Effector memory CD4-positive, alpha-beta T cell (primary cell): ENCODE measurements at places on chromosomes 11 and 22.

DNA sequence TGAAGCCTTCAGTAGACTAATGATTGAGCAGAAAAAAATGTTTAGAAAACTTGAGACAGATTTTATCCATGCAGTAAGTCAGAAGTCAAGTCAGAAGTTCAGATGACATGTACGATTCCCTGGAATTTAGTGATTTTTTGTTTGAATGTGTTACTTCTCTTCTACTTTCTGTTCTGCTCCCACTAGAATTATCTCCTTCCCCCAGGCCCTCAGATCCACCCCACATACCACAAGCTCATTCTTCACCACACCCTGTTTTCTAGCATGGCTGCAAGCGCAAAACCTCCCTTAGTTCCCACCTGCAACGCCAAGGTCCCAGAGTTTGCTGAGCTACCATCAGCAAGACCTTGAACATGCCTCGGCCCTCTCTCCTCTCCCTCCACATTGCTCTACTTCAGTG lies 64.1 kb downstream of the KCNJ1 start:
- no peak for DNase-seq

- no peak for DNase-seq
Observed at GRCh38 chr11:62140304-62141110, 16.7 kb downstream of the INCENP start.

- DNase-seq, result no peak
Observed at GRCh38 chr11:14835496-14836492, 56.2 kb downstream of the CYP2R1 start.

DNA sequence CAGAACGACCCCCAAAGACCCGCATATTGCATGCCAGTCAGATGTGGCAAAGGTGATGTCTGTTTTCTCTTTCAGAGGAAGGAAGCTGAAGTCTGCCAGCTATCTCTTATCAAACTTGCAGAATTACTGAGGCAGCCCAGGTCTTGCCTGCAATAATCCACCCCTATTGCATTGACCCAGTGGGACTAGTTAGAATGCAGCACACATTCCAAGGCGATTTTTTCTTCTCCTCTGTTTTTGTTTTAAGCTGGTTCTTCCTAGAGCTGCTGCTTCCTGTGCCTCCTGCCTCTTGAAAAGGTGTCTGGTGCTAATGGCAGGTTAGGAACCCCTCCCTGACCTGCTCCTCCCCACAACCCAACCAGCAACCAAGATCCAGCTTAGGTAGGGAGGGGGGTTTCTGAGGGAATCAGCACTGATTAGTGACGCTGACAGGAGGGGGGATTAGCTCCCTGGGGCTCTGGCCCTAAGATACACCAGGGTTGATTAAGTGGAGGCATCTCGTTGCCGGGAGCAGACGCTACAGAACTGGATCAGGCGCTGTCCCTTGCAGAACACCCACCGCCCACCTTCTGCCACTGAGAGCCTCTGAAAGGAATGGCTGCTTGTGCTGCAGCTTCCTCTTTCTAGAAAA lies 2.8 kb downstream of the NTM start:
- no peak for DNase-seq

GRCh38 chr22:34380532-34380931 lies 460.3 kb upstream of the LARGE1 start:
- no peak for DNase-seq

DNA sequence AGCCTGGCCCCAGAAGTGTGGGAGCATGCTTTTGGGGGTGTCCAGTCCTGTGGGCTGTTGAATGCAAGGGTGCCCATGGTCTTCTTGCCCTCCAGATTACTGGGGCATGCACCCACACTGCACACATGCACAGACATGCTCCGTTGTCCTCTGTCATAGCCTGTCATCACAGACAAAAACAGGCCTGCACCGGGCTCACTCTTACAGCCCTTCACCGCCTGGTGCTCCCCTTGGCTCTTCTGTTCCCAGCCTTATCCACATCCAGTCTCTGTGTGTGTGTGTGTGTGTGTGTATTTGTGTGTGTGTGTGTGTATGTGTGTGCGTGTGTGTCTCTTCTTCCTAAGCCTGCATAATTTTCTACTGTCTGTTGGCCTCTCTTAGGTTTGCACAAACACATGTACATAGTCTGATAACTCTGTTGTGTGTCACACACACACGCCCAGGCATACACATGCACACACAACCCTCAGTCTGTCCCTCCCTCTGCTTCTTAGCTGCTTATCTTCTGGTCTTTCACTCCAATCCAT lies 23.4 kb upstream of the NECTIN1 start:
- no peak for DNase-seq

DNA sequence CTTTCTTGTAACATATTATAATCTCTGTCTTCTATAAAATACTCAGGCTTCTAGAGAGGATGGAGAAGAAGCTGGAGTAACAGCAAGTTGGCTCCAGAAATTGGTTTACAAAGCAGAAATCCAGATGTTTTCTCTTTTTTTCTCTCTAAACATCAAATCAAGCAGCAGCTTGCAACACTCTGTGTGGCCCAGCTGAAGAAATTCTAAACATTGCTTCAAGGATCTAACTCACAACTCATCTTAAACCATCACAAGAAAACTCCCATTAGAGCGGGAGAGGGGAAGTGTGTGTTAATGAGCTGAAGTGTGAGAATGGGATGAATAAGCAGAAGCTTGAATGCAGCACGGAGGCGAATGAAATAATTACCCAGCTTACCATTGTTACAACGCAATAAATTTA lies 146.5 kb downstream of the OPCML start:
- no peak for DNase-seq

DNA sequence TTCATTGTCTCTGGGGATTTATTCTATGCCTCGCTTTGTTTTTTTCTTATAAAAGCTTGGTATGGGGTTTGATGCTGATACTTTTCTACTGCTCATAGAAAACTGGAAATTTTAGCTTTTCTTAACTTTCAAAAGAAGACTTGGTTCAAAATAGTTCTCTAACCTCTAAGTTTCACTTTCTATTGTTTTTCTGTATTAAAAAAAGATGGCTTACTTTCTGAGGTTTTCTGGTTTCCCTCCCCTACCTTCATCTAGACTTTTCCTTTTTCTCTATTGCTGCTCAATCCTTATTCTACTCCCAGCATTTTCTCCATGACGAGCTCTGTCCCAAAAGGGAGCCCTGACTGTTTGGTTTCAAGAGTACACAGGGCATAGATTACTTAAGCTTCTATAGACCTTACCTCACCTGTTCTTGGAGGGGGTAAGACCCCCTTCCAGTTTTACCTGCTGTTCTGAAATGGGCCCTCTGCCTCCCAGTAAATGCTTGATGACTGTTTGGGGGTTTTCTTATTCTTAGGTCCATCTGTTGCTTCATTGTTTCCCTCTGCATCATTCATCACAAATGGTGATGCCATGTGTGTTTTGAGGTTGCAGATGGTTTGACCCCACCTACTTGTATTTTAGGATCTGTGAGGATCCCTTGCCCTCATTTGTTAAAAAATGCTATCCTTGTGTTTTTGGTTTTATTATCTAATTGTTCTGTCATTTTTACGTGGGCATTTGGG lies 29.5 kb downstream of the DNHD1 start:
- no peak for DNase-seq

GRCh38 chr11:11243590-11244469 lies 109.2 kb downstream of the CSNK2A3 start:
- DNase-seq, result peak; percentile 2

GRCh38 chr22:39223091-39223710 lies 21.6 kb downstream of the PDGFB start:
- DNase-seq, result no peak

DNA sequence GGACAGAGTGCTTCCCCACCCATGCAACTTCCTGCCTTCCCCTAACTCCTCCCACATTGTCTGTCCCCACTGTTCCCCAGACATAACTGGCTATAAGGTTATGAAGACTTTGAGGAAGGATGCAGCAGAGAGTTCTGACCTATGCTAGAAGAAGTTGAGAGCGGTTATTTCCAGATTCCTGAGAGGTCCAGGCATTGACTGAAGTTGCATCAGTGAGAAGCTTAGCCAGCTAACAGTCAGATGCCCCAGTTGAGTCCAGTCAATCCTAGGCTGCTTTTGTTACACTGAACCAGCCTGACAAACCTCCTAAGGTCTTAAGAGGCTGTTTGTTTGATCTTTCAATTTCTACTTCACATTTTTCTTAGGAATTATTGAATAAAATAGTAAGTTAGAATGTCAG lies 937.9 kb upstream of the CCDC90B start:
- no peak for DNase-seq

GRCh38 chr11:11982461-11982860 lies 26.0 kb downstream of the DKK3 start:
- no peak for DNase-seq

DNA sequence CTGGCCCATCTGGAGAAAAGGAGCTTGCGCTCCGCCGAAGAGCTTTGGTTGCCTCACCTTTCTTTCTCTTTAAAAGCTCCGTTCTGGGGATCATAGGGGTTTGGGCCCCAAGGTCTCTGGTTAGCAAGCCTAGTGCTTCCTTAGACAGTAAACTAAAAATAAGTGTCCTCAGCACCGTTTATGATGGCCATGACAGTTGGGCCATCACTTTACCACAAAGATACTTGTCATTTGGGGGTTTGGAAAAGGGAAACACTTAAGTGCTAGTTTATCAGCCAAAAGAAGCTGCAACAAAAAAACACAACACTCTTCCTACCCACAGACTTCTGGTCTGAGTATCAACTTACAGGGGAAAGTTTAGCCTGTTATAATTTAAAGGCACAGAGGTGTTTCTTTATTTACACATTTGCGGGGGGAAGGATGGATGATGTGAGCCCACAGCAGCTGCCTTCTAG lies 88.4 kb upstream of the CD44 start:
- DNase-seq, result no peak

DNA sequence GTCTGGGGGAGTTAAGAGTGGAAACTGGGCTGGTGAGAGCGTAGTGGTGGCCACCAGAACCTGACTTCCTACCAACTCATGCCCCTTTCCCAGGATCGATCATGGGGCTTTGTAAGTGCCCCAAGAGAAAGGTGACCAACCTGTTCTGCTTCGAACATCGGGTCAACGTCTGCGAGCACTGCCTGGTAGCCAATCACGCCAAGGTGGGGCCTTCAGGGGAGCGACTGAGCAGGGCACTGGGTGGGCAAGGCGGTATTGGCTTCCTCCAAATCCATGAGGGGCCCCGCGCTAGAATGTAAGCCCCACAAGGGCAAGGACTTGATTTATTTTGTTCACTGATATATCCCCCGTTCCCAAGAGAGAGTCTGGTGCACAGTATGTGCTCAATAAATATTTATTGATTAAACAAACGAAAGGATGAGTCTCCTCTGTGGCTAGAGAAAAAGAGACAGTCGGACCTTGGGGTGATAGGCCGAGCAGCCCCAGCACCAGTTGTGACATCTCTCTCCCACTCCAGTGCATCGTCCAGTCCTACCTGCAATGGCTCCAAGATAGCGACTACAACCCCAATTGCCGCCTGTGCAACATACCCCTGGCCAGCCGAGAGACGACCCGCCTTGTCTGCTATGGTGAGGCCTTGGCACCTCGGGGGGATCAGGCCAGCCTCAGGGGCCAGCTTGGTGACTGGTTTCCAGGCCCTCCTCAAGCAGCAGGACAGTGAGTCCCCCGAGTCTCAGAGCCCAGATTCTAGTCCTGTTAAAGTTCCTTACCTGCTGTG lies 765 bp downstream of the ZFPL1 start:
- DNase-seq, result no peak

DNA sequence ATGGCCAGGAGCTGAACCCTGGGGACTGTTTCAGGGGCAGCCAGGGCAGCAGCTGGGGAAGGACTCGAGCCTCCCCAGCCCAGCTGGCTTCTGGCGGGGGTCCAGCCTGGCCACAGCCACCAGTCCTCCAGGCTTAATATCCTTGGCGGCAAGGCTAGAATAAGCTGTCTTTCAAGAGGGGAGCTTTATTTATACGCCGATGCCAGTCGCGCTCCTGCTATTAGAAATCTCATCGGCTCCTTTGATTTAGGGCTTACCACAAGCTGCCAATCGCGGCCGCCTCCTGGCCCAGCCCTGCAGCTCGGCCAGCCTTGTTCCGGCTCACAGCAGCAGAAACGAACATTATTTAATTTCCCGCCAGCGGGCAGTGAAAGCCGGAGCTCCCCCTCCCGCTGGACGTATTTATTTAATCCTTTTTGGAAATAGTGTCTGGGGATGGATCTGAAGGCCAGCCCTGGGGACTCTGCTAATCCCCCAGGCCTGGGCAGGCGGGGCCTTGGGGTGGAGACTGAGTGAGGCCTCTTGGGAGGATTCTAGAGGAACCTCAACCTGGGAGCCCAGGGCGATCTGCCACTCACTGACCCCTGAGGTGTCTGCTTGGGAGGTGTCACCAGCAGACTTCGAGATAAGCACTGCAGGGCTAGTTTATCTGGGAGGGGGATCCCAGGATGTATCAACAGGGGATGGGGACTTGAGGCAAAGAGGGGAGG lies 363.1 kb downstream of the MN1 start:
- DNase-seq, result no peak

- DNase-seq, result no peak
Observed at GRCh38 chr11:45343444-45343843, 57.3 kb upstream of the SYT13 start.

DNA sequence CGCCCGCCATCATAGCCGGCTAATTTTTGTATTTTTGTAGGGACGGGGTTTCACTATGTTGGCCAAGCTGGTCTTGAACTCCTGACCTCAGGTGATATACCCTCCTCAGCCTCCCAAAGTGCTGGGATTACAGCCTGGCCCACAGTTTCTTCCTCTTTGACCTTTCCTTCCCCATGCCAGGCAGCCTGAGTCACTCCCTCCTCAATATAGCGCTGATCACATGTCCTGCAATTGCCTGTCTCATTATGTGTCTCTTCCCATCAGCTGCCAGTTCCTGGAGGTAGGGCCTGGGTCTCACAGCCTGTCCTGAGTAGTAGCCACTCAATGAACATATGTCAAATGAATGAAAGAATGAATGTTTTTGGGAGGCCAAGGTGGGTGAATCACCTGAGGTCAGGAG lies 43.0 kb upstream of the CCDC134 start:
- DNase-seq, result no peak

DNA sequence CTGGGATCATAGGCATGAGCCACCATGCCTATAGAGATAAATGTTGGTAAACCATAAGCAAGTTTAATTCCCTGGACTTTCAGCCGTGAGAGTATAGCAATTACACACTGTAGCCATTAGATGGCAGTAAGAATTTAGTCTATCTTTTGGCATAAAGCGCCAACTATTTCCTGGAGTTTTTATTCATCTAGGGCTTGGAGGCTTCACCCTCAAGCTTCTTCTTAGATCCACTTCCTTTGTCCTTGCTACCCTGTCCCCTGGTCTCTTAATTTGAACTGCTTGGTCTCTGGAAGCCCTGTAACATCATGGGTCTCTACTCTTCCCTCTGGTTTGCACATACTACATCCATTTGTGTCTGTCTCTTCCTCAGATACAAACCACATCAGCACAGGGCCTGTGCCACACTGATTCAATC lies 38.2 kb downstream of the OR10A6 start:
- no peak for DNase-seq

GRCh38 chr11:117097389-117098268 lies 599 bp downstream of the SIK3 start:
- DNase-seq, result no peak
